Inflammatory macrophage treated with lipopolysaccharide for 4 hours (primary cell): ENCODE measurements at places on chromosomes 7 and 10.

- no peak for DNase-seq
Observed at GRCh38 chr10:29795850-29796249, 161.1 kb upstream of the SVIL start.

DNA sequence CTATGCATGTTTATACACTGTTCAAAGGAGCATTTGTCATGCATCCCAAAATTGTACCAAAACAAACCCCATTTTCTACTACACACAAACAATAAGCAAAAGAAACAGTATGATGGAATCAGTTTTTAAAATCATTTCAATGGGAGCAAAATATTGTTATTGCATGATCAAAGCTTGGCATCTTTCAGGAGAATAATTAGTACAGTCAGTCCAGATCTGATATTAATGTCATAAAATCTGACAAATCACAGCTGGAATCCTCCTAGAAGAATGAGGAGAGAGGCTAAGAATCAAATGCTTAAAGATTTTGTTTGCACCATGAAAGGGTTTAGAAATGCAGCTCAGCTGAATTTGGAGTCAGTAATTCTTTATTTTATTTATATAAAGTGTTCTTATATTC lies 229.7 kb upstream of the SEMA3E start:
- DNase-seq, result no peak

GRCh38 chr10:114328874-114329273 lies 75.4 kb downstream of the AFAP1L2 start:
- DNase-seq, result no peak

DNA sequence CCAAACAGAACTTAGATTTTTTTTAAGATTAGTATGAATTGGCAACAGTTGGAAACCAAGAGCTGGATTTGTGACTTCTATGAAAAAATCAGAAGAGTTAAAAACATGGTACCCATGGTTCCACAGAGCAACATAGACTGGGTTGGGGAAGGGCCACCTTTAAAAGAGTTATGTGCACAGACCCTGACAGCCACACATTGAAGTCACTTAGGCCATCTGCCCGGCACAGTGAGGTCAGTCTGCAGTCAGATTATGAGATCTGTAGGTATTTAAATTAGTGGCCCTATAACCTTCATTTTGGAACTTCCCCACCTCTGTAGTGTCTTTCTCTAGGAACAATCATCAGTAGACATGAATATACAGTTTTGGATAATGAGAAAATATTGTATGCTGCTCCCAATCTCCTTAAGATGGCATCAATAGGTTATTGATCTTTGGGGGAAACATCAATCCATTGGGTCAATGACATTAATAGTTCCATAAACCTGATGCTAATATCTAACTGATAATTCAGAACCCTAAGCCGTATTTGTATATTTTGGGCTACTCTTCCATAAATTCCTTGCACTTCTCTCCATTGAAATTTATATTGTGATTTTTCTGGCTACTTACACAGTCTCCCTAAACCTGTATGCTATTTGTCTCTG lies 7.0 kb downstream of the ANKRD1 start:
- DNase-seq, result no peak

DNA sequence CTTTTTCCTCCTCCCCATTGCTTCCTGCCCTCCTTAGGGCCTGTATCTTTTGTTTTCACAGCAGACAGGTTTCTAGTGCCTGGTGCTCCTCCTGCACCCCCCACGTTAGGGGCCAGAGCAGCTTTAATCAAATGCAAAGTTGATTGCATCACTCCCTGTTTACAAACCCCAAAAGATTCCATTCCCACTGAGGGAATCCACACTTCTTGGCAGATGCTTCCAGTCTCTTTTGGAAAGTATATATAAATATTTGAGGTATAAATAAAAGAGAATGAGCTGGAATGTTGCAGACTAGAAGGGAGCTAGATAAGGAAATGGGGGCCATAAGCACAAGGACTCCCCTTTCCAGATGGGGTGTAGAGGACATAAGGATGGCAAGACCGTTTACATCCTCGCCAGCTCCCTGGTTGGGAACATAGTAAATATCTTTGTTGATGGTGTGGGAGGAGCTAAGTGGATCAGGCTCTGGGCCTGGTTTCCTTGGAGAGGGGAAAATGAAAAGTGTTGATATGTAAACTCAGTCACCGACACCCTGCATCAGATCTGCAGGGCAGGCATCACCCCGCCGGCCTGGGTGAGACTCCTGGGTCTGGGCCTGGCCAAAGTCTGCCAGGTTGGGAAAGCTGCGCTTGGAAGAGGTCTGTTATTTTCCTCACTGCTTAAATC lies 6.2 kb downstream of the RARRES2 start:
- DNase-seq, result no peak

DNA sequence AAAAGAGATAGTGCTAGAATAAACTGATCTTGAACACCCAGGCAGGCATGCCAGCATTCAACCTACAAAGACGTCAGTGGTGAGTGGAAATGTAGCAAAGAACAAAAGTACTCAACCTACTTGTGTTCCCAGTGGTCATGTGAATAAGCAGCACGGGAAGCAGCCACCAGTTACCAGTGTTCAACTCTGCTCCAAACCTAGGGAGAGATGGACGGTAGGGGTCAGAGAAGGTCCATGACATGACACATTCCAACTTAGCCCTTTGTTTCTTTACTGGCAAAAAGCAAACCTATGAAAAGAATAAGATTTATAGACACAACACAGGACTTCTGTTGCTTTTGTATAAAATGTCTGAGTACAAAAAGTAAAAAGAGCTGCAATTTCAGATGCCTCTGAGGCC lies 511.4 kb downstream of the XPNPEP1 start:
- no peak for DNase-seq
